ENCODE measurements at places on chromosomes 6 and 20. TPM values are rescaled to one million over a fixed set of nuclear protein-coding genes. Genes with fewer than 3 reads are reported as not detected.

The HSP90AB1 gene
- 953 TPM for total RNA-seq

The OR2J3 gene
- not detected for total RNA-seq

The BEND3 gene
- total RNA-seq = 2.9 TPM

The IL17A gene
- not detected for total RNA-seq

The FOXF2 gene
- 3.1 TPM for total RNA-seq

The GRIK2 gene
- 9.0 TPM for total RNA-seq

The TCEA2 gene
- total RNA-seq = 47.0 TPM

The NRN1 gene
- 4.0 TPM for total RNA-seq

The RFX6 gene
- total RNA-seq = not detected

The C2 gene
- not detected for total RNA-seq

The KPNA5 gene
- total RNA-seq = 6.0 TPM

The SLC17A1 gene
- not detected for total RNA-seq

The KIFC1 gene
- 37.4 TPM for total RNA-seq

The TMX4 gene
- 40.5 TPM for total RNA-seq

The CTAGE9 gene
- total RNA-seq = not detected
